Stimulated activated CD4-positive, alpha-beta T cell treated with anti-CD3 and anti-CD28 coated beads, Interleukin-4, amount 100 ng/mL, for 4 hours (primary cell): ENCODE measurements at places on chromosomes 5 and 9.

DNA sequence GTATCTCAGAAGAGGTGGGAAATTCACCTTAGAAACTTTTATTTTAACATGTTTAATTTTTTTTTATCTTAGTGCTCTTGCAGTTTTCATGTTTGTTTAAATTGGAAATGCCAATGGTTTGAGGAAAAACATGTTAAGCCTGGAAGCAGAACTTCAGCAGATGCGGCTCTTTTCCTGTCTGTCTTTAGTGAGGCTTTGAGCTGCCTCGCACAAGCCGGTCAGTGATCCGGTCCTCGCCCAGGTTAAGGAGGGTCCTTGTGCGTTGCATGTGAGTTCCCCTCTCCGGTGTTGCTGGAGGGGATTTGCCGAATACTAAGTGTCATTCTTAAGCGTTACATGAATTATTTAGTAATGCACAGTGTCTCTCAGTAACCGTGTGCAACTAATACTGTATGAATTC lies 9.4 kb upstream of the PLEKHG4B start:
- DNase-seq, result no peak

DNA sequence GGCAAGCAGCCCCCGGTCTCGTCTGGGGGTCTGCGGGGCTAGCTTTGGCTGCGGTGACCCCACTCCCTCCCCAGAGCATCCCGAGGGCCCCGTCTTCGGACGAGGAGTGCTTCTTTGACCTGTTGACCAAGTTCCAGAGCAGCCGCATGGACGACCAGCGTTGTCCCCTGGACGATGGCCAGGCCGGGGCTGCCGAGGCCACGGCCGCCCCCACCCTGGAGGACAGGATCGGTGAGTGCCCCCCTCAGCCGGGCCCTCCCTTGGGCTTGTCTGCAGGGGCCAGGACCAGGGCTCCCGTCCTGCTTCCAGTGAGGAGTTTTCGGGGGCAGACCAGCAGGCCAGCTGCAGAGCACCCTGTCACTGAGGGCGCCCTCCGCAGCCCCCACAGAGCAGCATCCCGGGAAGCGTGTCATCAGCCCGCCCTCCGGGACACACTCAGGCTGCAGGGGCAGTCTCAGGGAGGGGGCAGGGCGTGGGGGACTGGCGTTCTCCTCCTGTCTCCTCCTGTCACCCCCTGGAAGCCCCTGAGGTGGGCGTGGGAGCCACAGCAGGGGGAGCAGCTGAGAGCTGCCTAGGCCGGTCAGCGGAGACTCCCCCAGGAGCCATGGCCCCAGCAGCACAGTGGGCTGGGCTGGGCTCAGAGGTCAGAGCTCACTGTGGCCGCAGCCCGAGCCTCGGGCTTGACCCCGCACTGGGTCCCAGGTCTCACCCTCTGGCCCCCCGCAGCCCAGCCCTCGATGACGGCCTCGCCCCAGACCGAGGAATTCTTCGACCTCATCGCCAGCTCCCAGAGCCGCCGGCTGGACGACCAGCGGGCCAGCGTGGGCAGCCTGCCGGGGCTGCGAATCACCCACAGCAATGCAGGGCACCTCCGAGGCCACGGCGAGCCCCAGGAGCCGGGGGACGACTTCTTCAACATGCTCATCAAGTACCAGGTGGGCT lies 7.7 kb downstream of the DNLZ start:
- no peak for DNase-seq

DNA sequence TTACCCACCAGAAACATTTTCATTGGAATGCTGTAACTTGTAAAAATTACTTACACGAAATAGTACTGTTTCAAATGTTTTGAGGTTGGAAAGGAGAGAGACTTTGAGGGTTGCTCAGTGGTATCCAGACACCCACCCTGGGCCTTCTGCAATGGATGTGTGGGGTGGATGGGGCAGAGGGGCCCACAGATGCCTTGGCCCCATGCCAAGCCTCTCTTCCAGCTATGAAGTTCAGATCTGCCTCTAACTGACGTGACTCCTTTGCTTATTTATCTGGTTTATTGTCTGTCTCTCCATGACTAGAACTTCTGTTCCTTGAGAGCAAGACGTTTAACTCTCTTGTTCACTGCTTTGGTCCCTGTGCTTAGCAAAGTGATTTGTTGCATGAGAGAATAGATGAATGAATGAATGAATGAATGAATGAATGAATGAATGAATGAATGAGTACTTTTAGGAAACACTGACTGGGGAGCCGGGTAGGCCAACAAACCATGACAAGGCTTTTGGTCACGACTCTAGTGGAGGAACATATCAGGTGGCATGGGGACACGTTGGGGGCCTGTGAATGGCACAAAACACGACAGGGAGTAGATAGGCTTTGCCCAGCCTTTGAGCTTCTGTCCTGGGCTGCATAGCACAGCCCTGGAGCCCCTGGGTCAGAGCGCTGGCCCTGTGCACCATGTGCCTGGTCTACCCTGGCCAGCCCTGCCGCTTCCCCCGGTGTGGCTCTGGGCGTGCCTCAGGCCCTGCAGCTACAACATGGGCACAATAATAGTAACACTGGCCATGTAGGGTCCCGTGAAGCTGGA lies 31.8 kb downstream of the AK8 start:
- no peak for DNase-seq

- DNase-seq, result no peak
Measured at GRCh38 chr5:81553567-81554212, 159.8 kb upstream of the ACOT12 start.

DNA sequence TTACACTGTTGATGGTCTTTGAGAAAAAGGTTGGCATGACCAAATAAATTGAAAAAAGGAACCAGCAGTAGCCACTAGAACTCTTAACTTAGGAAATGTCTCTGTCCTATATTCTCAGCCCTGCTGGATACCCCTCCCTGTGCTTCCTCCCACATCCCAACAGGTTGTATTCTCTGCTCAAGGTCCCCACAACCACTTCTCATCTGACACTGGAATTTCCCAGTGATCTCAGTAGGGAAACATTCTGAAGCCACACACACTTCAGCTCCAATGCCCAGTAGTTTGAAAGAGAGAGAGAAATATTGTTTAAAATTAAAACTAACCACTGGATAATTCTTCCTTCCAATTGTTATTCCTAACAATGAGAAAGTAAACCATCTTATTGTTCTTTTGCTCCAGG lies 30.0 kb upstream of the NREP start:
- no peak for DNase-seq
